Lower lobe of right lung (tissue), 2 donors: ENCODE measurements at places on chromosomes 3 and 15. TPM values are rescaled to one million over a fixed set of nuclear protein-coding genes. Genes with fewer than 3 reads are reported as not detected.

DNA sequence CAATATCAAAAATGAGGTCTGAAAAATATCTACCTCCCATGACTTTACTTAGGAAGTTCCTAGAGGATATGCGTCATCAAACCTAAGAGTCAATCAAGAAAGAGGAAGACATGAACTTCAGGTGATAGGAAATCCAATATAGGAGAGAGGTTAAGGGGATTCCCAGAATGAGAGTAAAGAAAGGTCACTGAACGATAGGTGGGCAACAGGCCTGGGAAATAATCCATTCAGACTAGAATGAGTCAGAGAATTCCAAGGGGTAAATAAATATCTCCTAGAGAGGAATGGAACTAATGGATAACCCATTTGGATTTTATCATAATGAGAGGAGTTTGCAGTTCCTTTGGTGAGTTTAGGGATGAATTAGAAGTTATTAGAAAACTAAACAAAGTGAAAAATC lies 131.1 kb upstream of the NUDT16 start:
- H3K27ac ChIP-seq: no peak overlapping the region
- H3K27me3 ChIP-seq: no peaks in the 10 kb centered on the region
- no peaks in the 10 kb centered on the region for H3K4me1 ChIP-seq
- H3K4me3 ChIP-seq: no peak overlapping the region

The CSPG5 gene
- 2.3 TPM for total RNA-seq

DNA sequence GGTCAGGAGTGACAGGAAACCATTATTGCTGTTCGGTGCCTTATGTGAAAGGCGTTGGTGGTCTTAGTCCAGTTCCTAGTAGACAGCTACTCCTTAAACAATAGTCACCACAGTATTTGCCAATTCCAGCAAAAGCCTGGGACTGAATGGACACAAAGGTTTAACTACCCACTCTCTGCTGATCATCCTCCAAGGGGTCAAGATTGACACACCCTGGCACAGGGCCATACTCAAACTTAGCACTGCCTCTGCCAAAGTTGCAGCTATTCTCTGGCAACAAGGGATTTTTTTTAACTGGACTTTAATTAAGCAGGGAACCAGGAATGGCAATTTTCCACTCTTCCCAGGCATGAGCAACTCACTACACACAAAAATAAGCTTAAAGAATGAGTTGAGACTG lies 193.9 kb downstream of the NLGN1 start:
- no peak for DNase-seq
- H3K36me3 ChIP-seq: no peaks in the 10 kb centered on the region
- H3K27me3 ChIP-seq: no peaks in the 10 kb centered on the region
- H3K4me1 ChIP-seq: no peaks in the 10 kb centered on the region
- no peak overlapping the region for H3K27ac ChIP-seq

The FSTL1 gene
- total RNA-seq: 233 TPM
